ENCODE measurements at places on chromosomes 1 and 21.

- no peak for DNase-seq
These were observed 3.9 kb upstream of the DENND2D start for GRCh38 chr1:111204201-111204982.

- peak; percentile 76 for DNase-seq
These were observed 5.8 kb downstream of the KISS1 start for GRCh38 chr1:204190212-204191211.

DNA sequence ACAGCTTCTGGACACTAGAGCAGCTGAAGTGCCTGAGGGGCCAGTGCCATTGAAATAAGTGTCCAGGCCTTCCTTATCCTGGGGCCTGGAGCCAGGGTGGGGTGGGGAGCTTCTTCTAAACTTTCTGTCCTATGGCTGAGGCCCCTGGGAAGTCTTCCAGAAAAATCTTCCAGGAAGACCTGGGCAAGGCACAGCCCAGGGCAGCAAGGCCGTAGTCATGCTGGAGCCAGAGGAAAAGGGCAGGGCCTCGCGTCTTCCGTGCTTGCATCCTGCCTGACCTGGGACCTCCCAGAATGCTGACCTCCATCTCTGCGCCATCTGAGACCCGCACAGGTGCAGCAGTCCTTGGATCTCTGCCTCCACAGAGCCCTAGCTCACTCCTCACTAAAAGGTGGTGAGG is 96.7 kb upstream of the SLC44A3 start:
- no peak for DNase-seq

DNA sequence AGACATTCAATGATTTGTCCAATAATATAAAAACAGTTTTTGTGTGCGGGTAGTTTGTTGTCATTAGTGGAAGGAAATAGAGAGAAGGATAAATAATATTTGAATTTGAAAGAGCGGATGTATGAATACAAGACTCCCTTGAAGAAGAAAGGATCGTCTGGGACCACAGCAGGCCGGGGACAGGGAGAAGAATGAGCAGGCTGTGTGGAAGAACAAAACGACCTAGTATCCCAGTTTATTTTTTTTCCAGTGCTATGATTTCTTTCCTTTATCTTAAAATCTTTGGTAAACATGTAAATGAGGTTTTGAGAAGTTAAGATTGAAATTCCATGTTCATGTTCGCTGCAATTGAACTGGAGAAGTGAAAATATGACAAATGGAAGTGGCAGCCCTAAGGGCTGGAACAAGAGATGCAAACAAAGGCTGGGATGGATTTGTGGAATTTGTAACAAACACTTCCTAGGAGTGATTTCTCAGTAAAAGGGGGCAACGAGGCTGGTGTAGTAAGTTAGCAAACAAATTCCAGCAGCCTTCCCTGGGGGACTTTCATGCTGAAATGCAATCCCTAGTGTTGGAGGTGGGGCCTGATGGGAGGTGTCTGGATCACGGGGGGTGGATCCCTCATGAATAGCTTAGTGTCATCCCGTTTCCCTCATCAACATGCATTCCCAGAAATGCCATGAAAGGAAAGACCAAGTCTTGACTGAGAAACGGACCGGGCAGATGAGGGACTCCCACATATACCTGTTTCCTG is 10.2 kb upstream of the IFI16 start:
- DNase-seq: peak; percentile 96

- no peak for DNase-seq
These were observed 26.8 kb downstream of the VANGL1 start for GRCh38 chr1:115668579-115668978.

DNA sequence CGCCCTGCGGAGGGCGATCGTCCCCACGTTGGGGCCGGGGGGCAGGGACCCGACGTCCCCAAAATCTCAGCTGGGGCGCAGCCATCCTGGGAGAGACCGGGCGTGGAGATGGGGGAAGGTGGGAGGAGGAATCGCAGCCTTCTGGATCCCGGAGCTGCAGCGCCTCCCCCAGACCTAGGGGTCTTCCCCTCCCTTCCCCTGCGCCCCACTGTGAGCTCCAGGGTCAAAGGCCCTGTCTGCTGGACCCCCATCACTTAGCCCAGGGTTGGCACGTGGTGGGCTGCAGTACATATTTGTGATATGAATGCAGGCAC is 90.2 kb upstream of the VAMP3 start:
- no peak for DNase-seq

- DNase-seq: no peak
These were observed 93.0 kb downstream of the EVI5 start for GRCh38 chr1:92691925-92692324.

DNA sequence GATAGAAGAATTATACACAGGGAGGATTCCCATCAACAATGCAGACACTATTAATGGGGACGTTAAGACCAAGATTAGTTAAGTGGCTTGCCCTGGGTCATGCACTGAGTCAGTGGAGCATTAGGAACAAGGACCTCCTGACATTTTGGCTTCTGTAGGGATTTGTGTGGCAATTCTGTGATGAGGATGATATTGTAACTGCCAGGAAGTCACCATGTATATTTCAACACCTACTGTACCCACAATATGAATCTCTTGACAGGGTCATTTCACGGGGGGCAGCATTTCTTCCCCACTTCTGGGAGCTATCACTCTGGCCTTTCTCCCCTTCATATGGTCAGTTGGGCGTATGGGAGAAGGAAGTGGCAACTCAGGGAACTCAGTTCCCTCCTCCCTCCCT is 134.9 kb downstream of the RUNX1 start:
- no peak for DNase-seq

- no peak for DNase-seq
These were observed 2.4 kb downstream of the CD84 start for GRCh38 chr1:160576884-160577283.

- DNase-seq: no peak
These were observed 101.7 kb upstream of the CASZ1 start for GRCh38 chr1:10897981-10898728.

GRCh38 chr1:64167176-64167575 is 36.2 kb upstream of the UBE2U start:
- no peak for DNase-seq

- DNase-seq: no peak
These were observed 143.4 kb upstream of the KCNK2 start for GRCh38 chr1:214939180-214939579.

All from umbilical cord (tissue), 2 donors.